AG08395 (cell line): ENCODE measurements at places on chromosomes 5 and 9.

GRCh38 chr9:94931740-94932139 lies 205.2 kb downstream of the AOPEP start:
- no peak for DNase-seq

DNA sequence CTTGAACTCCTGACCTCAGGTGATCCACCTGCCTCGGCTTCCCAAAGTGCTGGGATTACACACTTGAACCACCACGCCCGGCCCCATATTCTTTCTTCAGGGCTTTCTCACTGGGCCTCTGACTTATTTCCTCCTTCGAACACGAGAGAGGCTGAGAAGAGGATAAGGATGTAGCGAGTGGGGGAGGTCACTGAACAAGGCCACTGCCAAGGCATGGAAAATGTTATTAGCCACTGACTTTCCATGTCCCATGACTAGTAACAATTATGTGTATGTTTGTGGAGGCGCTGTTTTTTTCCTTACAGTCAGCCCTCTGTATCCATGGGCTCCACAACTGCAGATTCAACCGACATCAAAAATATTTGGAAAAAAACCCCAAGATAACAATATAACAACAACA lies 12.3 kb upstream of the FCHSD1 start:
- DNase-seq, result no peak

DNA sequence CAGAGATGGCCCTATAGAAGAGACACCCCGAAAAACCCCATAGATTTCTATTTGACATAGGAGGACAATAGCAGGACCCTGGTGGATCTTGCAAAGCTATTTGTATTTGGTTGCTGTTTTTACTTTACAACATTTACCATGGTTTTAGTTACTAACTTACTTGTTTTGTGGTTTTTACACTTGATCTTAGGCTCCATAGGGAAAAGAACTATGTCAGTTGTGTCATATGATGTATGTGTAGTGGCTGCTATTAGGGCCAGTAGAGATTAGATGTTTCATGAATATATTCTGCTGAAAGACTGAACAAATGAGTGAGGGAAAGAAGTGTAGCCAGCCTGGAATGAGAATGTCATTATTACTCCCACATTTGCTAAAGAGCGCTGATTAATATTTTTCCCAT lies 388.1 kb downstream of the SEMA5A start:
- no peak for DNase-seq

DNA sequence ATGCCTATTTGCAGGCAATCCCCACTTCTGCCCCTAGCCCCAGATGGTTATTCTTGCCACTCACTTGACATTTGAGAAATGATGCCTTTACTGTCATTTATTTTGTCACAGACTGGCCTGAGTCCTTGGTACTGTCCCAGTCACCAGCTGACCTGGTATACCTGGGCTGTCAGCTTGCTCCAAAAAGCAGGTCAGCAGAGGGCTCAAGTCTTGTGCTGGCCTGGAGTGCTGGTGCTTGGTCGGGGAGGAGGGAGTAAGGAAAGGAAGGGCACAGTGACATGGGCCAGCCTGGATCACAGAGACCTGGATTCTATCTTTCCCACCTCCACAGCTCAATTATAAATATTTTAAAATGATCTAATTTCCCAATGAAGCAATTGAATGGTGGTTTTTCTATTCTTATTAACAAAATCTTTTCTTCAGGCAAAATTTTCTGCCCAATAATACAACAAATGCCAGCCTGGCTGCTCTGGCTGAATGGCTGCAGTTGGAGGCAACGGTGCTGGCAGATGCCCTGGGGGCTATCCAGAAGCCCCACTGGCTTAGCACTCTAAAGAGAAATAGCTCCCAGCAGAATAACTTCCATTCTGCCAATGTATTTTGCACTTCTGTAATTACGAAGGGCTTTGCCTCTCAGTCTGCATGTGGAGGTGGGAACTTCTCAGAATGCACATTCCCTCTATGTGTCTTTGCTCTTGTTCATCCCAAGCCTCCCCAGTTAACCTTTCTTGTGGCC lies 160.6 kb downstream of the GADD45G start:
- DNase-seq, result no peak

GRCh38 chr5:152066784-152067183 lies 142.1 kb upstream of the GLRA1 start:
- DNase-seq, result no peak

- DNase-seq, result no peak
These were observed 50.5 kb downstream of the RALGPS1 start for GRCh38 chr9:126965077-126965476.

DNA sequence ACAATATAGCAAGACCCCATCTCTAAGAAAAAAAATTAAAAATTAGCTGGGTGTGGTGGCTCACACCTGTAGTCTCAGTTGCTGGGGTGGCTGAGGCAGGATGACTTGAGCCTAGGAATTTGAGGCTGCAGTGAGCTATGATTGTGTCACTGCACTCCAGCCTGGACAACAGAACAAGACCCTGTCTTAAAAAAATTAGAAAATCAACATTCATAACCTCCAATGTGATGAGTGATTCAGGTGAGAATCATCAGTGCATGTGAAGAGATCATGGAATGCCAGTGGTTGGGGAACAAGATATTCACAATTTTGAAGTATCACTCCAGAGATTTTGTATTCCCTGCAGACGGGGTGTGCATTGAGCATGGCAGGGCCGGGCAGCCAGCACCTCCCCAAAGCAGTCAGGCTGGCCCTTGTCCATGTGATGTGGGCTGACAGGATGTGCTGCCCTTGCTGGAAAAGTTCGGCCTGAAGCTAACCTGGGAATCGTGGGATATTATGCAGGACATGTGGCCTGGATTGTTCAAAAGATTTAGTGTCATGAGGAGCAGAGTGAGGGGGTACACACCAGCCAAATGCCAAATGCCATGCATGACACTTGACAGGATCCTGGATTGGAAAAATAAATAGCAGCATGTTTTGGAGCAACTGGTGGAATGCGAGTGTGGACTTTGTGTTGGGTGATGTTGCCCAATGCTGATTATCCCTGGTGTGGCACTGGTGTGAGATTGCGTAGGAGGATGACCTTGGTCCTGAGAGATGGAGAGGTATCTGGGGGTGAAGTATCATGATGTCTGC lies 189.0 kb downstream of the RGS3 start:
- no peak for DNase-seq

DNA sequence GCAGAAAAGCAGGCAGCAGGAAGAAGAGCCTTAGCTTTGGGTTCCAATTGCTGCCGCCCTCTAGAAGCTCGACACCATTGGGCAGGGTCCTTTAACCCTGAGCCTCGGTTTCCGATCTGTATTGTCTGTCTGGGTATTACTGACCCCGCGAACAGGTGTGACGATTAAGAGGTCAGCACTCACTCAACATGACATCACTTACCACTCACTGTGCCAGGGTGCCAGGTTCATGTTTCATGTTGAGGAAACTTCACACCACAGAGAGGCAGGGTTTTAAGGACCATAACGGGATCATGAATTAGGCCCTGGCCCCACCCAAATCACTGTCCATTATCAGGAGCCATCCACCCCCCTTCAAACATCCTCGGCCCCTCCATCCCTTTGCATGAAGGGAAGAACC lies 75.5 kb downstream of the GPR21 start:
- DNase-seq, result no peak

GRCh38 chr9:17387565-17387964 lies 191.3 kb upstream of the SH3GL2 start:
- no peak for DNase-seq
